ENCODE measurements at places on chromosomes 6 and 20. TPM values are rescaled to one million over a fixed set of nuclear protein-coding genes. Genes with fewer than 3 reads are reported as not detected.
A peak's percentile ranks its signal among the peaks of the same experiment; 100 is the strongest.

PRR18 gene
- total RNA-seq: 0.27 TPM

DDAH2 gene
- 73.3 TPM for total RNA-seq

RIPOR3 gene
- 11.3 TPM for total RNA-seq

ZSCAN9 gene
- 17.3 TPM for total RNA-seq

- H3K27ac ChIP-seq: no peak overlapping the region
- H3K36me3 ChIP-seq: no peaks in the 10 kb centered on the region
- H3K4me3 ChIP-seq: no peak overlapping the region
- no peaks in the 10 kb centered on the region for H3K27me3 ChIP-seq
These were observed 159.8 kb downstream of the TFAP2C start for GRCh38 chr20:56788671-56789610.

DNA sequence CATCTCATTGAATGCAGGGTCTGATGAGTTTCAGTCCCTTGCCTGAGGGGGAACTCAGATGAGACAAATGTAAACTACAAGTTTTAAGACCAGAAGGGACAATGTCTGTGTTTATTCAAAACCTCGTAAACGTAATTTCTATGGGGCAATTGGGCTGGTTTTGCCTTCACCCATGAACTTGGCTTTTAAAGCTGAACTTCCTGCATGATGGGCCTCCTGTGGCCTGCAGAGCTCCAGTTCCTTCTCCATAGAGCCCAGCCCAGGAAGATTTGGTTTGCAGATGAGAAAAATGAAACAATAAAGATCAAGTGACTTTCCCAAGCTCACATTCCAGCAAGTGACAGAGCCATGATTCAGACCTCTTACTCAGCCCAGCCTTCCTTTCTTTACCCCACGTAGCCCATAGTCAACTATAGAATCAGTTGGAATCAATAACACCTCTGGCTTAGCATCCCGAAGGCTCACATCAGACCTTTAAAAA is 612.3 kb downstream of the UTRN start:
- H3K36me3 ChIP-seq: no peaks in the 10 kb centered on the region
- H3K27ac ChIP-seq: no peak overlapping the region
- no peak overlapping the region for H3K4me3 ChIP-seq
- DNase-seq: no peak

GRCh38 chr6:166750108-166750793 is 123.2 kb upstream of the RPS6KA2 start:
- H3K27me3 ChIP-seq: no peaks in the 10 kb centered on the region
- H3K4me1 ChIP-seq: no peaks in the 10 kb centered on the region
- no peak for DNase-seq

DNA sequence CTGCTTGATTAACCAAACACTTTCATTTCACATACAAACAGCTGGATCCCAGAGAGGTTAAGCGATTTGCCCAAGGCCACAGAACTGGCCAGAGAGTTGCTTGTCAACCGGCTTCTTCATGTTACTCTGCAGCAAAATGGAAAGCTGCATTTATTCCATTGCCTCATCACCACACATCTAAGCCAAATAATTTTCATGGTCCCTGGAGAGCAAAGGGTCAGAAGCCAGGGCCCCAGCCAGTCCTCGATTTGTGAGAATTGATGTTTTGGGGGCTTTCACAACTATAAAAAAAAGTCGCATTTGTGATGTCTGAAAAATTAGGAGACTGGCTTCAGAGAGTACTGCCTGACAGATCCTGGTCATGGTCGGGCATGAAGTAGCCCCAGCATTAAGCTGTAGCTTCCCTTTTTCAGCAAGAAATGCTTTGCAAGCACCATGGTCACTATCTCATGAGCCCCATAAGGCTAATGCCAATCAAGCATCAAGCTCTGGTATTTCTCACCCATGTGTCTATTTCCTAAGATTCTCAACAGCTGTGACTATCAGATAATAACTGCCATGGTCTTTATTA is 95.8 kb downstream of the BANF2 start:
- H3K4me3 ChIP-seq: no peak overlapping the region
- H3K36me3 ChIP-seq: no peaks in the 10 kb centered on the region
- no peaks in the 10 kb centered on the region for H3K27me3 ChIP-seq
- H3K27ac ChIP-seq: no peak overlapping the region

DNA sequence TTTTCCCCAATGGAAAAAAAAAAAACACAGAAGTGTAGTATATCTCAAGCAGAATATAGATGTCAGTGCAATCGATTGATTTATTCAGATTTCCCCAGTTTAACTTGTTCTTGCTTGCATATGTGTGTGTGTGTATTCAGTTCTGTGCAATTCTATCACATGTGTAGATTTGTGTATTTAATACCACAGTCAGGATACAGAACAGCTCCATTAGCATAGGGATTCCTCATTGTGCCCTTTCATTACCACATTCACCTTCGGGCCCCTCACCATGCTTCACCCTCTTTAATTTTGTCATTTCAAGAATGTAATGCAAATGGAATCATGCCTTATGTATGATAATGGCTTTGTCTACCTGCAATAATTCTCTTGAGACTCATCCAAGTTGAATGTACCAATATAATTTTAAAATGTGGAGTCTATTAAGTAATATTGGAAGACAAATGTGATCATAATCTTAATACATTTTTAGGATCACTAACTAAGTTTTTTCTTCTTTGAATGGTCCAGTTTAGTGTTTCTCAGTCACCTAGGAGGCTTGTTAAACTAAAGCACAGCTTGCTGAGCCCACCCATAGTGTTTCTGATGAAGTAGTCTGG is 187.9 kb downstream of the TENT5A start:
- no peak overlapping the region for H3K4me3 ChIP-seq
- no peaks in the 10 kb centered on the region for H3K4me1 ChIP-seq
- DNase-seq: no peak
- no peak overlapping the region for H3K27ac ChIP-seq
- no peaks in the 10 kb centered on the region for H3K36me3 ChIP-seq

- peaks cover 15% of the 10 kb centered on the region for H3K4me1 ChIP-seq
- H3K27me3 ChIP-seq: no peaks in the 10 kb centered on the region
- peak overlapping the region; percentile 85 for H3K27ac ChIP-seq
- DNase-seq: no peak
- H3K36me3 ChIP-seq: no peaks in the 10 kb centered on the region
- H3K4me3 ChIP-seq: no peak overlapping the region
These were observed 8.5 kb downstream of the ARFGEF2 start for GRCh38 chr20:48930035-48930434.

DNA sequence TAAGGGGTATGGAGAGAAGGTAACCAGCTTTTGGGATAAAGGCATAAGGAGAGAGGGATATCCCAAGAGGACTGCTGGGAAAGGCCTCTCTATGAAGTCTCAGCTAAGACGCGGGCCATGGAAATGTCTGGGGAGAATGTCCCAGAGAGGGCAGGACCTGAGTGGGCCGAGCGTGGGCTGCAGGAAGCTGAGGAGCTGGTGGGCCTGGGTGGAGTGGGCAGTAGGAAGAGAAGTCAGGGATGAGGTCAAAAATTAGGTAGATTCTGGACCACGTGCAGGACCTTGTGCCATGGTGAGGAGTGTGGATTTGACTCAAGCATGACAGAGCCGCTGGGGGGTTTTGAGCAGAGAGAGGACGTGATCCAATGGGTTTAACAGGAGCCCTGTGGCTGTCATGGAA is 66.5 kb upstream of the SULF2 start:
- H3K4me3 ChIP-seq: no peak overlapping the region
- no peaks in the 10 kb centered on the region for H3K36me3 ChIP-seq
- H3K27ac ChIP-seq: no peak overlapping the region
- H3K4me1 ChIP-seq: no peaks in the 10 kb centered on the region
- DNase-seq: no peak

- no peak for DNase-seq
- H3K4me1 ChIP-seq: no peaks in the 10 kb centered on the region
- H3K36me3 ChIP-seq: no peaks in the 10 kb centered on the region
- peak overlapping the region; percentile 26 for H3K27ac ChIP-seq
- peaks cover 3% of the 10 kb centered on the region for H3K27me3 ChIP-seq
These were observed 11.5 kb downstream of the FOXC1 start for GRCh38 chr6:1621070-1621701.

Data from prostate gland (tissue), 2 donors.